ENCODE measurements at places on chromosomes 1 and 21.

GRCh38 chr1:163144418-163144817 is 58.3 kb downstream of the RGS5 start:
- no peak for DNase-seq

GRCh38 chr1:170355267-170355801 is 176.6 kb upstream of the GORAB start:
- no peak for DNase-seq

- no peak for DNase-seq
Observed at GRCh38 chr21:42614811-42615351, 38.5 kb upstream of the PDE9A start.

- no peak for DNase-seq
Observed at GRCh38 chr1:1020000-1020404, at the start of gene AGRN. TSS of gene AGRN (plus strand) at chr1:1020120. CDS start at chr1:1020173, 53 bp downstream.

- no peak for DNase-seq
Observed at GRCh38 chr1:14666962-14667650, 68.6 kb downstream of the KAZN start.

GRCh38 chr1:241513378-241513777 is 6.2 kb downstream of the FH start:
- DNase-seq, result no peak

GRCh38 chr21:35563885-35564451 is 496.4 kb downstream of the SETD4 start:
- no peak for DNase-seq

- DNase-seq, result no peak
Observed at GRCh38 chr1:197736685-197737084, 38.6 kb downstream of the DENND1B start.

- no peak for DNase-seq
Observed at GRCh38 chr1:79811173-79811572, 804.6 kb upstream of the ADGRL4 start.

DNA sequence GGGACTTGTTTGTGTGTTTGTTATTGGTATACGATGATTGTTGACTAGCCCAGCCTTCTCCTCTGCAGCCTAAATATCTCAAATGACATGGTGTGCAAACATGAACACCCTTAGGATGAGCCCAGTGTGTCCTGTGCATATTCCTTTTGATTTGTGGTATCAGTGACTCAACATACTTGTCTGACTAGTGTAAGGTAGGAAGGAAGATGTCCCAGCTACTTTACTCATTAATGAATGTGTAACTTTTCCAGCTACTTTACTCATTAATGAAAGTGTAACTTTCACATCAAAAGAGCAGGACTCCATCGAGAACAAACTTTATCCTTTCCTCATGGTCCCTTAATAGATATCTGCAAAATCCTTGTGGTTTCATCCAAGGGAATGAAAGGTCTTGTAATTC is 2.7 kb upstream of the ZNF692 start:
- DNase-seq, result no peak

DNA sequence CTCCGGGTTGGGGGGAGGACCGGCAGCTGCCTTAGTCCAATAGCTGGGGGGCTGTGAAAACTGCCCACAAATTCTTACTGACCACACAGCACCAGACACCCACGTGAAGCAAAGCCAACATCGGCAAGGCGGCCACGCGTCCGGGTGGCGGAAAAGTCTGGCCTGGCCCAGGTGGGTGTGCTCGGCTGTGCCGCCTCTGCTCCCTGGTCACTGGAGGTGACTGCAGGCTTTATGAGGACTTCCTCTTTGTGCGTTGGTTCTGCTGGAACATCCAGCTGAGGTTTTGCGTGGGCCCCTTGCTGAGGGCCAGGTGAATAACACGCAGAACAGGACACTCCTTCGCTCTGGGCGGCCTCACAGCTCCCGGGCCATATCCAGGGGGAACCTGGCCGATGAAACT is 35.4 kb downstream of the FAAP20 start:
- DNase-seq, result no peak

DNA sequence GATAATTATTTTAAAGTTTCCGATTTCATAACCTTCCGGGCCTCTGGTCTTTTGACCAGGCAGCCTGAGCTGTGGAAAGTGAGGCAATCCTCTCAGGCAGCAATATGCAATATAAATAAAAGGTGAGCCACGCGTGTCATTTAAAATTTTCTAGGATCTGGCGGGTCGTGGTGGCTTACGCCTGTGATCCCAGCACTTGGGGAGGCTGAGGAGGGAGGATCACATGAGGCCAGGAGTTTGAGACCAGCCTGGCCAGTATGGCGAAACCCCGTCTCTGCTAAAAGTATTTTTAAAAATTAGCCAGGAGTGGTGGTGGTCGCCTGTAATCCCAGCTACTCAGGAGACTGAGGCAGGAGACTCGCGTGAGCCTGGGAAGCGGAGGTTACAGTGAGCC is 546 bp upstream of the ZNF695 start:
- no peak for DNase-seq

DNA sequence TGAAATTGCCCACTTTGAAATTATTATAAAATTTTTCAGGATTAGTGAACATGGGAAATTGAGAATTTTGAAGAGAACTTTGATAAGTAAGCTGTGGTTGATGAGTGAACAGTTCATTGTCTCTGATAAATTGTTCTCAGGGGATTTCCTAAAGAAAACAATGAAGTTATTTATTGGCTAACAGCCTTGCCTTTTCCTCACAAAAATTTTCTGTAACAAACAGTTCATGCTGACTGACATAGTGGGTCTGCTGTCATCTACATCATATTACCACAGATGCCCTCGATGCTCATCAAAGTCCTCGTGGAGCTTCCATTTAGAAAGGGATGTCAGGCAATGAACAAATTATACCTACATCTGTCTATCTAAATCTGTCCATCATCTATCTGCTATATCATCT is 113.4 kb downstream of the PTBP2 start:
- no peak for DNase-seq

DNA sequence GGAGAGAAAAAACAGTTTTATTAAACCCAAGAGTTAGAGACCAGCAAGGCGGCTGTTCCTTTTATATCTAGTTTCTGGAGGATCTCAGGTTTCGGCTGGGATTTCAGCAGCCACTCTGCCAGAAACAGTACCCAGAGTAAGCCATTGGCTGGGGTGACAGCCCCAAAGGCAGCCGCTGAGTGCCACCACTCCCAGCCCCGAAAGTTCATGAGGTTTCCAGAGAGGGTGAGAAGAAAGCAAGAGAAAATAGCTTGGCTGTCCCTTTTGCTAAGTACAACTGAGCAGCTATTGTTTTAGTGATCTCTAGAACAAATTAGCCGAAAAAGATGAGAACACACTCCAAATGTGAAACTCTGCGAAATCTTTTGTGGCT is 1.2 kb downstream of the SH3BGR start:
- peak; percentile 23 for DNase-seq

GRCh38 chr1:207647671-207648333 is 2.9 kb downstream of the CR1L start:
- DNase-seq, result no peak

DNA sequence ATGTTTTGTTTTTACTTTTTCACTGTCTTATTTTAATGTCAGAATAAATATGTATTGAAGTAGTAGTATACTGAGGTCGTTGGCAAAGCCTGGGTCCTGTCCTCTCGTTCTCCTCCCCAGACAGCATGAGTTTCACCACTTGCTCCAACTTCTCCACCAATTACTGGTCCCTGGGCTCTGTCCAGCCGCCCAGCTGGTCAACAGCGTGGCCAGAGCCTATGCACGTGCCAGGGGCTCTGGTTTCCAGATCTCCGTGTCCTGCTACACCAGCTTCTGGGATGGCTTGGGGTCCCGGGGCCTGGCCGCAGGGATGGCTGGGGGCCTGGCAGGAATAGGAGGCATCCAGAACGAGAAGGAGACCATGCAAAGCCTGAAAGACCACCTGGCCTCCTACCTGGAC is 19.3 kb downstream of the PTPN14 start:
- no peak for DNase-seq

- no peak for DNase-seq
Observed at GRCh38 chr1:245771511-245772281, 616.9 kb downstream of the KIF26B start.

DNA sequence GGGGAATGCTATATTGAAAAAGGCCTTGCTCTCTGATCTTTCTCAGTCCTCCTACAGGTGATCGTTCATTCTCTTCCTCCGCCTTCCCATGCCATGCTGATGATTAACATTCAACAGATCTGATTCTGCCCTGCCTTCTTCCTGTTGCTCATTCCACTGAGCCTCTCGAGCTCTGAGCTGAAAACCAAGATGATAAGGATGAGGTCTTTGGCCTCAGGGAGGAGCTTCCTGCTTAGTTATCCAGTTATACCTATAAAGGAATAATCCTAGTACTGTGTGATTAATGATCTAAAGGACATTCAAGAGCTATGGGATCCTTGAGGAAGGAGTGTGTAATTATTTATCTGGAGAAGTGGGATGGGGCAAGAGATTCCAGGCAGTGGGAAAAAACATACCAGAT is 25.2 kb upstream of the MAP3K7CL start:
- DNase-seq, result no peak

GRCh38 chr21:43376478-43376882 is 50.5 kb downstream of the SIK1 start:
- DNase-seq, result no peak

GRCh38 chr1:211469938-211470529 is 21.9 kb downstream of the RD3 start:
- peak; percentile 33 for DNase-seq

DNA sequence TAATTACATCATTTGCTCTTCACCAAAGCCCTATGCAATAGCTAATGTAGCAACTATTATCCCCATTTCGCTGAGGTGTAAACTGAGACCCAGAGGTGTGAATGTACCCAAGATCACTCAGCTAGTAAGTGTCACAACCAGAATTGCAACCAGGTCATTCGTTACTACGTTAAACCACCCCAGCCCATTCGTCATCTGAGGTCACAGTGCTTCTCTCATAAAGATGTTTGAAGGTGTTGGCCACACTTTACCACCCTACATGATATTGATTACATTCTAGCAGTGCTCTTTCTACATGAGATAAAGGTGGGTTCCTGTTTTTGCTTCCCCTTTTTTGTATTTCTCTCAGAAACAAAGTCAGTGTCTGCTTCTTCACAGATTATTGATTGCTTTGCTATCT is 195.3 kb downstream of the ZBTB18 start:
- no peak for DNase-seq

- no peak for DNase-seq
Observed at GRCh38 chr1:78726686-78727085, 77.1 kb downstream of the IFI44 start.

DNA sequence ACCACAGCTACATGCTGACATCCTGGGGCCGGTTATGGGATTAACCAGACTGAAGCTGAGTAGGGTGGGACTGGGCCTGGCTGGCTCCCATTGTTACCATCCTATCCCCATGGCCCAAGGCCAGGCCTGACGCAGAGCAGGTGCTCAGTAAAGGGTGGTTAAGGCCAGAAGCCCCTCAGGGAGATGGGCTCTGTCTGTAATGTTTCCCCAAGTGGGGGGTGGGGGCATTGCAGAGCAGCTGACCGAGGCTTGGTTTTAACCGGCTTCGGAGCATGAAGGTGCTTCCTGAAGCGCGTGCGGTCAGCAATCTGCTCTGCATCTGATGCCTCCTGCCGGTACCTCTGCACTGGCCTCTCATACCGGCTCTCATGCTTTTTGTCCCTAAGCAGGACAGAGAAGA is 83.4 kb upstream of the ACTL8 start:
- DNase-seq, result no peak

GRCh38 chr1:154607106-154607608 is 829 bp downstream of the ADAR start:
- peak; percentile 29 for DNase-seq

- DNase-seq, result no peak
Observed at GRCh38 chr1:223225481-223225880, 82.4 kb upstream of the TLR5 start.

- DNase-seq, result no peak
Observed at GRCh38 chr1:98323906-98324358, 337.6 kb upstream of the SNX7 start.

DNA sequence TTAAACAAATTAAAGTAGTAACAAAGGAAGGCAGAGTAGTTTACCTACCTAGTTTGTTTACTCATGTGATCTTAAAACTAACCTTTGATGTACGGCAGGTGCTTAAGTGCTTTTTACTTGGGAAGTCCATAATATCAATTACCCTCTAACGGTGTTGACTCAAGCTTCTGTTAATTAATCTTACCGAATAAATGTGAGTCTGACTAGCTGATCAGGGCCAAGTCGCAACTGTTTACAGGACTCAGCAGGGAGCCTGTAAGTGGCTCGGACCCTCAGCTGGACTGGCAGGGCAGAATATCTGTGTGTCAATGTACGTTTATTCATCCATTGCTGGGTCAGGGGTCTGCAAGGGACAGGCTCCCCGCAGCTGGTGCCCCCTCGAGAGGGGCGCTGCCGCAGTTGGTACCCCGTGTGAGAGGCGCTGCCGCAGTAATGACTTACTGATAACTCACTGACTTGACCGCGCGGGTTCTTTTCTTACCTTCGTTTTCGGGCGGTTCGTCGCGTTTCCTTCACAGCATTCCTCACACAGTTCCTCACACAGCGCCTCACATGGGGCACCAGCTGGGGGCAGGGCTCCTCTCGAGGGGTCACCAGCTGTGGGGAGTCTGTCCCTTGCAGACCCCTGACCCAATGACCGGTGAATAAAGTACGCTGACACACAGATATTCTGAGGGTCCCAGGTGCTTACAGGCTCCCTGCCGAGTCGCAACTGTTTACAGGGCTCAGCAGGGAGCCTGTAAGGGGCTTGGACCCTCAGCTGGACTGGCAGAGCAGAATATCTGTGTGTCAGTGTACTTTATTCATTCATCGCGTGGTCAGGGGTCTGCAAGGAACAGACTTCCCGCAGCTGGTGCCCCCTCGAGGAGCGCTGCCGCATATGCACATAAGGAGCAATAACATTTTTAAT is 3.0 kb downstream of the FMO1 start:
- no peak for DNase-seq
